Bronchial smooth muscle cell (primary cell): ENCODE measurements at places on chromosomes 5 and 9. TPM values are rescaled to one million over a fixed set of nuclear protein-coding genes. Genes with fewer than 3 reads are reported as not detected.

The PCSK5 gene
- total RNA-seq, result 4.7 and 7.1 TPM in 2 replicates

The DAB2IP gene
- total RNA-seq, result 4.4 and 11.1 TPM in 2 replicates

The CARD19 gene
- total RNA-seq, result 40.0 and 60.1 TPM in 2 replicates

The ACTBL2 gene
- total RNA-seq, result under 0.01 TPM in 1 of 2 replicates, not detected in the other

The HAVCR2 gene
- total RNA-seq, result 0.16 and 3.3 TPM in 2 replicates

The CDH10 gene
- 0.32 TPM in 1 of 2 replicates, not detected in the other for total RNA-seq

The CMBL gene
- 15.0 and 23.1 TPM in 2 replicates for total RNA-seq

The LHX3 gene
- total RNA-seq, result not detected in 2 replicates

The PCDHA7 gene
- 0.26 and 0.47 TPM in 2 replicates for total RNA-seq
